ENCODE measurements at places on chromosomes 1 and 21.

DNA sequence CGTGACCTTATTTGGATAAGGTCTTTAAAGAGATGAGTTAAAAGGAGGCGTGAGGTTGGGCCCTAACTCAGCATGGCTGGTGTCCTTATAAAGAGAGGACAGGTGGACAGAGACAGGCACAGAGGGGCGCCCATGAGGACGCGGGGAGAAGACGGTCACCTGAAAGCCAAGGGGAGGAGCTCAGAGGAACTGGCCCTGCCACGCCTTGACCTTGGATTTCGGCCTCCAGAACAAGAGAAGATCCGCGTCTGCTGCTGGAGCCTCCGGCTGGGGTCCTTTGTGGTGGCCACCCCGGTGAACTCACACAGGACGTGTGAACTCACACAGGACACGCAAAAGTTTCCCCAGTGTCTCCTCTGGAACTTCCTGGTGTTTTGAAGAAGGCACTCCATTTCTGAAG, 122.7 kb downstream of the SIK1 start:
- no peak for DNase-seq

GRCh38 chr1:69494221-69494620, 73.5 kb upstream of the LRRC7 start:
- no peak for DNase-seq

DNA sequence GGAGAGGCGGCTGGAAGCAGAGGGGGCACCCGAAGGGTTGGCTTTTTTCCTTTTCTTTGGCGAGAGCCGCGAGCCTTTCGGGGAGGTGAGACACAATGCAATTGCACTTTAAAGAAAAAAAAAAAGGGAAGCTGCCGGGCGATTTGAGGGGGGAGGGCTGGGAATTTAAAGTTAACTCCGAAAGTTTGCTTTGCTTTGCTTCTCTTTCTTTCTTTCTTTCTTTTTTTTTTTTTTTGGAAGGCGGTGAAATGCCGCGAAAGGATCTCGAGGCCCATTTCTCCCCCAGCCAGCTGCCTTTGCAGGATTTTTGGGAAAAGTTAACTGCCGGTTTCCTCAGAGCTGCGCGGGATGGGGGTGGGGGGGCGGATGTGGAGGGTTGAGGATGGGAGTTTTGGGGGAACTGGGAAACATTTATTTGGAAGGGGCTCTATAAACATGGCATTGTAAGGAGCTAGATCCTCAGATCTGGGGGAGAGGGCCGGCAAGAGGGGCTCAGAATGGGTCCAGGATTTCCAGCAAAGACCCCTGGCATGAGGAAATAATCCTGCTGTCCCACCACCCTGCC, 997 bp downstream of the ZNF362 start:
- no peak for DNase-seq

DNA sequence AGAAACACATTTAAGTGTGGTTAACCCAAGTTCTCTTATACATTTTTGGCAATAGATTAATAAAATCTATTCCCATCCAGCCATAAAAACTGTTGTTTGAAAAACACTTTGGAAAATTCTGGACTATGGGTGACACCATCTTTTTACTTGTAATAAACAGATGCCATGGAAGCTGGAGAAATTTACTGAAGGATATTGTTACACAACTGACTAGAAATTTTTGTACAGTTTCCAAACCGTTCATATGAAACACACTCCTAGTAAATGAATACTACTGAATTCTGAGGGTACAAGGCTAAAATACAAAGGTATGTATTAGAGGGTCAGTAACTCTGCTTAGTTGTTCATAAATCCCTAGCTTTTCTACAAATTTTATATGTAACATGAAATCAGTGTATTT, 48.7 kb downstream of the TRIM33 start:
- DNase-seq = no peak

DNA sequence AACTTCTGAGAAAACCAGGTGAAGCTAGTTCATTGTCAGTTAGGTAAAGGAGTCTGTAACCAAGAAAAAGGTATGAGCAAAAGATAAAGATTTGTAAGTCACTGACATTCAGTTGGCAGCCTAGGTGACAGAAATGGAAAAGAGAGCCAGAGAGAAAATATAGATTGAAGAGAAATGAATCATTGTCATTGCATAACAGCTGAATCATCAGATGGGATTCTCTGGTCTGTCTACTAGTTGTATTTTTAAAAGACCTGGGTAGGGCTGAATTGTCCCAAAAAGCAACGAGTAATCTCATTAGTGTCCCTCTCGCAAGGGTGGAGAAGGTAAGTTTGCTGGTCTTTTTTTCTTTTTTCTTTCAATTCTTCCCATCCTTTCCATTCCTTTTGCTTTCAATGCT, 36.6 kb downstream of the PTGS2 start:
- DNase-seq = no peak

- DNase-seq = no peak
Observed at GRCh38 chr1:99490031-99490430, 155.9 kb upstream of the PALMD start.

DNA sequence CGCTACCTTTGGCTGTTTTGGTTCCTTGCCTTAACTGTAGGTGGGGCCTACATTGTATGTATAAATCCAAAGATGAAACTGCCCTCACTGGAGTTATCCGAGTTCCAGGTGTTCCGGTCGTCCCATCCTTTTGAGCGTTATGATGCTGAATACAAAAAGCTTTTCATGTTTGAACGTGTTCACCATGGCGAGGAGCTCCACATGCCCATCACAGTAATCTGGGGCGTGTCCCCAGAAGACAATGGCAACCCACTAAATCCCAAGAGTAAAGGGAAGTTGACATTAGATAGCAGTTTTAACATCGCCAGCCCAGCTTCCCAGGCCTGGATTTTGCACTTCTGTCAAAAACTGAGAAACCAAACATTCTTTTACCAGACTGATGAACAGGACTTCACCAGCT, 139.5 kb downstream of the TLR5 start:
- no peak for DNase-seq

DNA sequence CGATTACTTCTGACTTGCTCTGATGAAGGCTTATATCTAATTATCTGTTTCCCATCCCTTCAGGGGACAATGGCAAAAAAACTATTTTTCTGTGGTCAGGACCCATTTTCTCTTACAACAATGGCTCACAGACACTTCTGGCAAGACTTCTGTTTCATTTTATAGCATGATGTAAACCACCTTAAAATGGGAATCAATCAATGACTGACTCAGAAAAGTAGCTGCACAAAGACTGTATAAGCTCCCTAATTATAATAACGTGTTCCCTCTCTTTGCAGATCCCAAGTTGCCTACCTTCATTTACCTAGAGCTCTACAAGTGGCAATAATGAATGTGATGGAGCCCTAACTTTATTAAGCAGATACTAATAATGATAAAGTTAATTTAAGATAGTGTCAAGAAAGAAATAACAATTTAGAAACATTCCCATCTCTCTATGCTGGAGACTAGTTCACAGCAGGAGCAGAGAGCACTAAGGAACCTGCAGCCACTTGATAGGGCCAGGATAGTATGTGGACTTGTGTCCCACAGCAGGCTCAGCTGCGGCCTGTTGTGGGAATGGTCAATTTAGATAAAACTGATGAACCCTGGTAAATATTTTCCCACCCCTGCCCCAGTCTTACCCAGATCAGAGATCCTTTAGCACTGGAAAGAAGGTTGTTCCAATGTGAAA, 538 bp downstream of the GBP2 start:
- DNase-seq = no peak

GRCh38 chr1:125118147-125118993, 3933.6 kb downstream of the SRGAP2C start:
- DNase-seq = no peak

GRCh38 chr1:114113411-114114184, 40.1 kb downstream of the SYT6 start:
- no peak for DNase-seq

DNA sequence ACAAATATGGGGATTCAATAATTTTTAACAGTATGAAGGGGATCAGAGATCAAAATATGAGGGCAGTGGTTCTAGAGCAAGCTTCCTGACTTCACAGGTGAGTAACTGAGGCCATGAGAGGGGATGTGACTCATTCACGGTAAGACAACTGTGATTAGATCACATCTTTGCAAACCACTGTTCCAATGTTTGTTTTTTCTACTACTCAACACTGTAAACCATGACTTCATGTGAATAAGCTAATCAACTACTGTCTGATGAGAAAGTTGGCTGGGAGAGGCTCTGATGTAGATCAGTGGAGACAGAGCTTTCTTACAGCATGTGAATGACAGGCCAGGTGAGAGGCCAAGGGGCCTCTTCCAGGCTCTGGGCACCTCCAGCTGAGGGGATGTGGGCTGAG, 84.7 kb downstream of the BRINP2 start:
- DNase-seq = no peak

GRCh38 chr1:113459279-113459678, 69.0 kb downstream of the MAGI3 start:
- DNase-seq = no peak

- no peak for DNase-seq
Observed at GRCh38 chr1:6041432-6042062, 4.1 kb upstream of the KCNAB2 start.

GRCh38 chr1:158121604-158122254, 59.0 kb upstream of the CD1D start:
- DNase-seq = no peak

GRCh38 chr1:178579562-178579961, 66.7 kb downstream of the TEX35 start:
- no peak for DNase-seq

DNA sequence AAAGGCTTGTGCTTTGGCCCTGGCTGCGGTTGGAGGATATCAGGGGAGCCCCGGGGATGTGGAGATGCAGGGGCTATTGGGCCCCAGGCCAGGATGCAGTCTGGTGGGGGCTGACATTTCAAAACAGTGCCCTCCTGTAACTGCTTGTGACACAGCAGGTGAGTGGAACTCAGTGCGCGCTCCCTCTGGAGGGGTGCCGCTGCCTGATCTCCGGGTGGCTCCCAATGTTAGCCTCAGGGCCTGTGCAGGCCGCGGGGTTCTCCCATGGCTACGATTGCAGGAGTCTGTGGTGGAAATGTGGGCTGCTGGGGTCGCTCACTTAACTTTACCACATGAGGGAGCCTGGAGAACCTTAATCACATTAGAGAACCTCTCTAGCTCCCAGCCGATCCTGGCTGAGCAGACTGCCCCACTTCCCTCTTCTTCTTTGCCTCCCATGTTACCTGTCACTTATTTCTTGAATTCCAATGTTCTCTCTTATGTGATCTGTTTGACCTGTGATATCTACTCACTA, 163.2 kb downstream of the FMN2 start:
- no peak for DNase-seq

DNA sequence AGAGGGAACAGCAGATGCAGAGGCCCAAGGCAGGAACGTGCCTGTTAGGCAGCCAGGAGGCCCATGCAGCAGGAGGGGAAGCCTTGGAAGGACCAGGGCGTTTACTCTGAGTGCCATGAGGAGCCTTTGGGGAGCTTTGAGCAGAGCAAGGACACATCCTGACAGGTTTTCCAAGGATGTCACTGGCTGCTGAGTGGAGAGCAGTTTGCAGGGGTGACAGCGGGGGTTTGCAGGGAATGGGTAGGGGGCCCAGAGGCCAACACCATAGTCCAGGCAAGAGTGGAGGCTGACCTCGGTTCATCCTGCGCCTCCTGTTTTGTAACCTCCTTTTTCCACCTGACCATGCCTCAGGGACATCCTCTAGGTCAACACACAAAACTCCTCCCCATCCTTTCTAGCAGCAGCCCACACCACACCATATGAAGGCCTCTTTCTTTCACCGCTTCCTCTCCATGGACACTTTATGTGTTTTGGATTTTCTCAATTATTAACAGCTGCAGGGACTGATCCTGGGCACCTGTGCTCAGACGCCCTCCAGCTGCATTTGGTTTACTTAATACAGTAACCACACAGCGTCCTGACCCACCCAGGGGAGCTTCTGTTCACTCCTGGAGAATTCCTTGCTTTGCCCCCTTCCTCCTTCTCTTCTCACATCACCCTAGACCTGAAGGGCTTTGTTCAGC, 528.5 kb downstream of the MATN1 start:
- DNase-seq = no peak

GRCh38 chr1:183630748-183631147, 4.8 kb downstream of the ARPC5 start:
- no peak for DNase-seq

DNA sequence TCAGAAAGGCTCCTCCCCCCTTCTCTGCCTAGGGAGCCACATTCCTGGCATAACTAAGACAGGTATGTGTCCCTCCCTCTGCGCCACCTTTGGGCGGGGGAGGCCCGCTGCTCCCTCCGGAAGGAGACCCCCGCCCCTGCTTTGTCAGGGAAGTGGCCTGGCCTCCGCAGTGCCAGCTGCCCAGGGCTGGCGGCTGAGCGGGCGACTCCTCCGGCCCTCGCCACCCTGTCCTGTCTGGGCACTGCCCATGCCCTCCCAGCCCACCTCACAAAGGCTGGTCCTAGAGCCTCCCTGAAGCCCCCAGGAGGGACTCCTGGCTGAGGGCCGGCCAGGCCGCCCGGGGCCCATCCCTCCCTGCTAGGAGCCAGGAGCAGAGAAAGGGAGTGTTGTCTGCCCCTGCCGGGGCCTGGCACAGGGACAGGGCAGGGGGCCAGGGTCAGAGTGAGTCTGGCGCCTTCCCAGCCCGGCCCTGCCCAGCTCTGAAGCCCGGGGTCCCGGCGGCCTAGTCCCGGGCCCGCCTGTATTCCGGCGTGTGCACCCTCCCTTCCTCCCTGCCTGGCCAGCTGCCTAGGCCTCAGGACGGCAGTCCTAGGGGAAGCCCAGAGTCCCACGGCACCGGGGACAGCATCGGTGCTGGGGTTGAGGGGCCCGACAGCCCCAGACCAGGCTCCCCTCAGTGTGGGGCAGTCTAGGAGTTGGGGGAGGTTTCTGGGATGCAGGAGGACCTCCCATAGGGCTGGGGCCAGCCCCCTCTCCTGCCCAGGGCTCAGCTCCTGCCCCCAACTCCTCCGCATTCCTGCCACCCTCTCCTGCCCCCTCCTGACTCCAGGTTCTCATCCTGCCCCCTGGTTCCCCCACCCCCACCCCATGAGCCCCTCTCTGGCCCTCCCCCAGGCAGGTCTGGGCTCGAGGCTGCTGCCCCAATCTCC, 5.1 kb downstream of the AGRN start:
- no peak for DNase-seq

DNA sequence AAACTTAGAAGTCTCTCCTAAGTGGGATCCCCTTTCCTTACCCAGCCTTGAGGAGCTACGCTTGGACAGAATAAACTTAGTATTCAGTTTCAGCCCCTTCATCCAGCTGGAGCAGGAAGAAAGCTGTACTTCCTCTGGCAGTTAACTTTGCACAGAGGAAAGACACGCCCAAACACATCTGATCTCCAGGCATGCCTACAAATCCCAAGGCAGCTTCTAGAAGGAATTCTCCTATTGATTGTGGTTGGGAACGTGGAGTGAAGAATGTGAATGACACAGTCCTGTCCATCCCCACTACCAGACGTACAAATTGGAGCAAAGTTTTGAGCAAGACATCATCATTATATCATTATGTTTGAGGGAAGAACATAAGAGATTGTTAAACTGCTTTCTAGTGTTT, 6.6 kb upstream of the AK4 start:
- no peak for DNase-seq

All from effector CD4-positive, alpha-beta T cell (primary cell).